ENCODE measurements at places on chromosomes 4 and X.

DNA sequence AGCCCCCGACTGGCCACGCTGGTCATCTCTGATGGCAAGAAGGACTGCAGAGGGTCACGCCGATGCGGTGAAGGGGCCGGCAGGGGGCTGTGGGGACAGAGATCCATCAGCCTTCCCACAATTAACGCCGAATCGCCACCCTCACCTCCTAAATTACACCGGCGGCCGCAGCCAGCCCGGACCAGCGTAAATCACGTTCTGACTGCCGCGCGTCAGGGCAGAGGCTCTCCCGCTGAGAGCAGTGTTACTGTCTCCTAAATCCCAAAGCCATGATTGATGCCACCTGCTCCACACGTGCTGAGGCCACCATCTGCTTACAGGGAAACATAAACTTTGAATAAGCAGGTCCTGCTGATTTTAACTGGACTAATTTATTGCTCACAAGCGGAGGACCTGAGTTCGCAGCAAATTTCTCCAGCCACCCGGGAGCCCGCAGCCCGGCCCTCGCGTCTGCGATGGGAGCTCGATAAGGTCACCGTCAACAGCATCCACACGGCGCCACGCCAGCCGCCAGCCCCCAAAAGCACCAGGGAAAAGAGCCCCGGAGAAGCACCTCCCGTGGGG, 127.3 kb upstream of the NKX1-1 start:
- no peak for DNase-seq

DNA sequence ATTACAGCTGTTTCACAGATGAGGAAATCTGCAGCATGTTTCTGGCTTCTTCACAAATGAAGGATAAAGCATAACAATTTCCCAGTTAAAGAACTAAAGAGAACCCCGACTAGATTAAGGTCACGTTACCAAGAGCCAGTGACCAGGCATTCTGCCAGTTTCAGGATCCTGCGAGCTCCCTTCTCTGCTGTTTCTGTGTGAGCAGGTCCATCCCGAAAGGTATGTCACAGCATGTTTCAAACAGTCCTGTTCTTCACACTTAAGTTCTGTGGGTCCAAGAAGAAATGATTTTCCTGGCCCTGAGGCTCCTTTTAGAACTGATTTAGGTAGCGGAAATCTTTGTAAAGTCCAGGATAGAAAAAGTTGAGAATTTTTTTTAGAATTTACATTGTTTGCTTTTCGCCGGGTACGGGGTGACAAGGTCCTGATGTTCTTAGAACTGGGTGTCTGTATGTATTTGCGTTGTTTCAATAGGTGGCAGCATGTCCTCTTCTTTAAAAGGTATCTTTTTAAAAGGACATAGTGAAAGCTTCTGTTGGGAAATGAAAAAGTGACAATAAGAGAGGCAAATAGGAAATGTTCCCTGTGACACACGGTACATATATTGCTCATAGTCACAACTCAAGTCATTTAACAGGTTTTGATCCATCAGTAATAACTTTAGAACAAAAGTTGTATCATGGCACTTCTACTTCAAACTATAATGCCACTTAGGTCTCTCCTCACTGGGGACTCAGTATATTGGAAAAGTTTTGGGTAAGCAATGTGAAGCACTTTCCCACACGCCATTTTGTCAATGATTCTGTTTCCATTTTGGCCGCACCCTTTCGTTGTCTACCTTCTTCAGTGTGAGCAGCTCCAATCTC, 18.4 kb downstream of the IL21 start:
- DNase-seq: no peak

DNA sequence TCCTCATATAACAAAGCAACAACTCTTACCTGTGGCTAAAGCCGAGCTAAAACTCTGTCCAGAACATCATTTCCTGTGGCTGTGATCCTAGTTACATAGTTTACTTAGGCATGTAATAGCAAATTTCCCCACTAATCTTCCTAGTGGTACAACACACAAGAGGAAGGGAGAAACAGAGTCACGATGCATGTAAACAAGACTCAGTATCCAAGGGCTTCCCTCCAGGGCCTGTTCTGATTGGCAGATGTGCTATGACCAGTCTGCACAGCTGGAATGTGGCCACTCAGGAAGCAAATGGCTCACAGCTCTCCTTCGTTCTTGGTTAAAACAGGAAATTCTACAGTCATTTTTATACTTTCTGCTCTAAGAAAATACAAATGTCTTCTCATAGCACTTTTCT, 49.2 kb upstream of the PRSS48 start:
- no peak for DNase-seq

DNA sequence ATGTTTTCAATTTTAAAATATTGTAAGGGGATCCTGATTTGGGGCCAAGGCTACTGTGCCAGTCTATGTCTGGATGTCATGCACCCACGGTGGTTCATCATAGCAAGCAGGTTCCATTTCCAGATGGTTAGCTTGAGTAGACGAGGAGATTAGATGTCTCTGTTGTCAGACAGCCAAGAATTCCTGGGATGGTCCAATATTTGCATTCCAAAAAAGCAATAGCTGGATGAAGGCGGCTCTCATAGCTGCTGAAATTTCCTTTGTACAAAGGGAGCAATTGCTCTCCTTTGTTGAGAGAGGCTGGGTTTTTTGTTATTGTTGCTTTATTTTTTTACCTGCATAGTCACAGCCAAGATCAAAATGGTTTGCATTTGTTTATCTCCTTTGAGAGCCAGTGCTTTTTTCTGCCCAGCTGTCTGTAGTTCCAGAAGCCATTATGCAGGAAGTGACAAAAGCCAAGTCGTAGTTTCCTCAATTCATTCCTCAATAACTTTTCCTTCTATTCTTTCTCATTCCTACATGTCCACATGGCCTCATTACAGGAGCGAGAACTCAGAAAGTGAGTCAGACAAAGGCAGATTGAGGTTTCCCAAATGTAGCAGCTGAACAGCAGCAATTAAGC, 107.9 kb downstream of the MMRN1 start:
- no peak for DNase-seq

DNA sequence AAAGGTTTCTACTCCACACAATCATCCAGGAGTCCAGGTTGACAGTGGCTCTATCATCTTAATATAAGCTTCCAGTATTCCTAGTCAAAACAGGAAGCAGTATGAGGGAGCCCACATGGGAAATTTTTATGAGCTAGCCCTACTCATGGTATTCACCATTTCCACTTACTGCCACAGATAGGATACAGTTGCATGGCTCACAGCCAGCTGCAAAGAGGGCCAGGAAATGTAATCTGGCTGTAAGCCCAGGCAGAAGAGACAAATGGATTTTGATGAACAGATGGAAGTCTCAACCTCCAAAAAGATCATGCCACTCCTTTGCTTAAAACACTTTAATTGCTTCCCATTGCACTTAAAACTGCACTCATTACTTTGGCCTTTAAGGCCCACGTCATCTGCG, 150.6 kb downstream of the ADAMTS3 start:
- DNase-seq: no peak

- DNase-seq: no peak
Observed at GRCh38 chrX:40182615-40183014, 84.9 kb upstream of the BCOR start.

GRCh38 chrX:119482041-119482440, 13.8 kb downstream of the SLC25A5 start:
- DNase-seq: no peak

DNA sequence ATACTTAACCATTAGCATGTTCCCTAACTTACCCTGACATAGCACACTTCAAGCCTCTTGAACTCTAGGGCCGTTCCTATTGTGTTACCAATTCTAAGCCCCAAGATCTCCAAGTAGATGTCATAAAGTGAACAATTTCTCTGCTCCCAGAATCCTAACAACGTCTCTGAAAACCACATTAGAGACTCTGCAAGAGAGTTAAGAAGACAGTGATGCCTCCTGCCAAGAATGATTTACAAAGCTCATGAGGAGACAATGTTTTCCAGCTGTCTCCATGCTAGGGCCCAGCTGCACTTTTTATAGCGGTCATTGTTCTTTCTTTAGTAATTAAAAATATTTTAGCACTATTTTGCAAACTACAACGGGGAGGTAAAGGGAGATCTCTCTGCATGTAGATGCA, 358.4 kb downstream of the PPP3CA start:
- no peak for DNase-seq

DNA sequence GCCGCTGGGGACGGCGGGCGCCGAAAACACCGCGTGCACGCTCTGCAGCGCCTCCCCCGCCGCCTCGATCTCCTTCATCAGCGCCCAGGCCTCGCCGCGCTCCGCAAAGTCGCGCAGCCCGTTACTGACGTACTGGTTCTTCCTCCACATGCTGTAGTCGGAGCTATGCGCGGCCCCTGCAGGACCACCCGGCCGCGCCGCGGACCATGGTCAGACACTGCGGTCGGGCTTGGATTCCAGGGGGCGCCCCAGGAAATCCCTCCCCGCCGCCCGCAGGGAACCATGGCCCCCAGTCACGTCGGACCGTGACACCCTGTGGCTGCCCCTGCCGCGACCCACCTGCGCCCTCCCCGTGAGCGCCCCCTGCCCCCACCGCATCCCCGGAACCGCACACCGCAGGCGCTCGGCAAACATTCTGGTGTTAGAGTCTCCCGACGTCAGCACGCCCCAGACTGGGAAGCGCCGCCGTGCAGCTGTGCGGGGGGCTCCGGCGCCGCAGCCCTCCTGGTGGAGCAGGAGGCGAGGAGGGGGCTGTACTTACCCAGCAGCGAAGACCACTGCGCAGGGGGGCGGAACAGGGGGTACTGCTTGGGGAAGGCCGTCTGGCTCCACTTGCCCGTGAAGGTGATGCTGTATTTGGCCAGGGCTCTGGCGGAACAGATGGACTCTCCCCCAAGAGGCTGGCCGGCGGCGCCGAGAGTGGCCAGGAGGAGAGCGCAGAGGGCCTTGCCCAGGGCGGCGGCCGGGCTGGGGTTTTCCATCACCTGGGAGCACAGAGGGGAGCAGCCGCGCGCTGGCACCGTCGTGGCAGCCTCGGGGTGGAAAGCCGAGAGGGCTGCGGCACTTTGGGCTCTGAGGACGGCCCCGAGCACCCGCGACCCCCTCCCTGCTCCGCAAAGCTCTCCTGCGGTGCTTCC, 814 bp downstream of the SPON2 start:
- DNase-seq: no peak

DNA sequence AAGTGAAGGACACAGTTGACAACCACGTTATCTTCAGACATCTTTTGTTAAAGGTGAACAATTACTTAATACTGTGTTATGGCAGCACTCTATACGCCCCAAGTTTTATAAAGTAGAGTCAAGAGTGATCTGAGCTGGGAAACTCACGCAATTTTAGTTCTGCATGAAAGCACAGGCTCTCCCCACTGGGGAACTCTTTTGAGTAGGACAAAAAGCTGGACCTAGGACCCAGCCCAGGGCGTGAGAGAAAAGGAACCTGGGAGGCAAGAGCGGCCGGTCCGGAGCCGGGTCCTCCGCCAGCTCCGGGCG, 152.6 kb upstream of the SLC4A4 start:
- DNase-seq: no peak

DNA sequence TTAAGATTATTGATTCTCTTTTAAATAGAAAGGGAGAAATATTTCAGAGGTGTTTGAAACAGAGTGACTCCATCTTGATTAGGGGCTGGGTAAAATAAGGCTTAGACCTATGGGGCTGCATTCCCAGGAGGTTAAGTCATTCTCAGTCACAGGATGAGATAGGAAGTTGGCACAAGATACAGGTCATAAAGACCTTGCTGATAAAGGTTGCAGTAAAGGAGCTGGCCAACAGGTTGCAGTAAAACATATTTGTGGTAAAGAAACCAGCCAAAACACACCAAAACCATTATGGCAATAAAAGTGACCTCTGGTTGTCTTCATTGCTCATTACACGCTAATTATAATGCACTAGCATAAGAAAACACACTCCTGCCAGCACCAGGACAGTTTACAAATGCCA, 165.0 kb downstream of the SPIN4 start:
- peak; percentile 18 for DNase-seq

- DNase-seq: no peak
Observed at GRCh38 chr4:105430811-105431210, 43.1 kb downstream of the PPA2 start.

DNA sequence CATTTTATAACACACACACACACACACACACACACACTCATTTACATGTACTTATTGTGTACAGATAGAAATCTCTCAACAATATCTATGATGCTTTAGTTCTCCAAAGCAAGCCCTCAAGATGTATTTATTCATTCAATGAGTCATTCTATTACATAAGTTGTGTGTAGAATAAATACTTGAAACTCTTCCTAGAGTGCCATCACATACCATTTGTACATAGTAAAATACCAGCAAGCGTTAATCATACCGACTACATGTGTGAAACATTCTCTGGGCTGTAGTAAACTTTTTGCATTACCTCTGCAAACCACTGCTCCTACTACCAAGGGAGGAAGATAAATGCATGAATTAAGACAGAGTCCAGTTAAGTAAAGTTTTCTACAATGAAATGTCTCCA, 70.9 kb downstream of the EPHA5 start:
- DNase-seq: no peak

GRCh38 chr4:184805462-184806228, 20.1 kb downstream of the ACSL1 start:
- DNase-seq: peak; percentile 45

- DNase-seq: no peak
Observed at GRCh38 chr4:140607852-140608251, 39.1 kb upstream of the UCP1 start.

DNA sequence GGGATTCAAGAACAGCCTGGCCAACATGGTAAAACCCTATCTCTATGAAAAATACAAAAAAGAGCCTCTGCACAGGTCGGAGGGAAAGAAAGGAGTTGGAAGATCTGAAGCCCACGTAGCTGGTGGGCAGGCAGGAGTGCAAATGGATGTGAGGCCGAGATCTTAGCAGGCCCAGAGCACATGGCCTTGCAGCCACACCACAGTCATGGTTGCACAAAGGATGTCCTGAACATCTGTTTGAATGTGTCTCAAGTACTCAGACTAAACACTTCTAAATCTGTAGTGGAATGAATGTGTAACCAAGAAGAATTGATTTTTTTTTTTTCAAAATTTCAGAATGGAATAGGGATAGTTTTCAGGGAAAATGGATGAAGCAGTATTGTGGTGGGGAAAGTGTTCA, 10.8 kb downstream of the CA5B start:
- no peak for DNase-seq

GRCh38 chrX:34880656-34881055, 61.9 kb upstream of the FAM47B start:
- DNase-seq: no peak

DNA sequence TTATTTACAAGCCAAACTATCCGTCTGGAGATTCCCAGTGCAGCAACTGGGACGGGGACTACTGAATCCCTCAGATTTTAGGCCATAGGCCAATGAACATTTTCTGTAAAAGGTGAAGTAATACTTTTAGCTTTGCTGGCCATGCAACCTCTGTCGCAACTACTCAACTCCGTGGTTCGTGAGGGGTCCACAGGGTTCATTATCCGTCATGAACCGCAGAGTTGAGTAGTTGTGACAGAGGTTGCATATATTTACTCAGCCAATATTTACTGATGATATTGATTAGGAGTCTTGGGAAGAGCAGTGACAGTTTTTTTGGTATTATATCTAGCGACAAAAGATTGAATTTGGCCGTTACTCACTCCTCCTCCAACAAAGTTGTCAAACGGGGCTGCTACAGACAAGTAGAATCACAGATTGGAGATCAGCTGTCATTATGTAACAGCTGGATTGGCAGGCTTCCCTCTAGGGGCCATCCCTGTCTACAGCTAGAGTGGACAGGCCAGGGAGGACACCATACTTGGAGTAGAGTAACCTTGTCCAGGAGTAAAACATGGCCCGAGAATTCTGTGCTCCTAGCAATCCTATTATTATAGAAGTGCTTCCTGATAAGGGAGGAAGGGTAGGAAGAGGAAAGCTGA, 37.2 kb upstream of the CD38 start:
- DNase-seq: peak; percentile 55
